Glomerular endothelial cell (primary cell): ENCODE measurements at places on chromosomes 16 and 17.

GRCh38 chr17:10729334-10730193, at the start of gene TMEM220:
Gene TMEM220, minus strand, starts transcription at chr17:10730023. Its CDS starts 172 bp downstream, at chr17:10729851.
- no peak for DNase-seq

DNA sequence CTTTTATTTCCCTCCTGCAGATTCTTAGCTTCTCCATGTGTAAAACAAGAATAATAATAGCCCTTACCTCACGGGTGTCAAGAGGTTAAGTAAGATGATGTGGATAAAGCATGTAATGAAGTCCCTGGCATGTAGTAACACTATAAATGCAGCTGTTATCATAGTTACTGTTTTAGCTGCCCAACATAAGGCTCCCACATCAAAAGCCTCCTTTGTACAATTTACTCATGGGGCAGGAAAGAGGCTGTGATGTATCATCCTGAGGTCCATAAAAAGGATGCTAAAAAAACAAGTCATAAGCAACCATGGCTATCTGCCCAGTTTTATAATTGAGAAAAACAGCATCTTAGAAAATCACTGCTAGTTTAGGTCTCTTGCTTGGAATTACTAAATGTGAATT, 339.7 kb downstream of the CA10 start:
- no peak for DNase-seq

DNA sequence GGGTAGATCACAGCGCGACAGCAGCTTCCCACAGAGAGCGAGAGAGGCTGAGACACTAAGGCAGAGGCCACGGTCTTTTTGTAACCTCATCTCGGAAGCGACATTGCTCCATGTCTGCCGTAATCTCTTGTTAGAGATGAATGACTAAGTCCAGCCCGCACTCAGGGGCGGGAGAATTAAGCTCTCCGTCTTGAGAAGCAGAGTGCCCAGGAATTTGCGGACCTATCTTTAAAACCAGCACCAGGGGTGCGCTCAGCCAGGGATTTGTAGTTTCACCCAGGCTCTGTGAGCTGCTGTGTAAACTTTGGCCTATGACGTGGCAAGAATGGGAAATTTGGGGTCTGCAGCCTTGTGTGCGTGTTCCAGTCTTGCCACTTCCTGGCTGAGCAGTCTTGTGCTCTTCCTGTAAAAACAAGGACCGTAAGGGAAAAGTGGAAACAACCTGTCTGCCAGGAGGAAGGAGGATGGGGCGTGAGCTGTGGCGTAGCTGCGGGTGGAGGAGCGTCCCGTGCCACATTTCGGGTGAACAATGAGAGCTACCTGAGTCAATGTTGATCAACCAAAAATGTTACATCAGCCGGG, 16.0 kb upstream of the JPH3 start:
- DNase-seq: no peak

- no peak for DNase-seq
Observed at GRCh38 chr16:88785106-88785924, at the start of gene PIEZO1. Gene PIEZO1, minus strand, starts transcription at chr16:88785220. Its CDS starts 256 bp downstream, at chr16:88784964.

- no peak for DNase-seq
Observed at GRCh38 chr17:43443381-43443780, 40.4 kb upstream of the DHX8 start.

DNA sequence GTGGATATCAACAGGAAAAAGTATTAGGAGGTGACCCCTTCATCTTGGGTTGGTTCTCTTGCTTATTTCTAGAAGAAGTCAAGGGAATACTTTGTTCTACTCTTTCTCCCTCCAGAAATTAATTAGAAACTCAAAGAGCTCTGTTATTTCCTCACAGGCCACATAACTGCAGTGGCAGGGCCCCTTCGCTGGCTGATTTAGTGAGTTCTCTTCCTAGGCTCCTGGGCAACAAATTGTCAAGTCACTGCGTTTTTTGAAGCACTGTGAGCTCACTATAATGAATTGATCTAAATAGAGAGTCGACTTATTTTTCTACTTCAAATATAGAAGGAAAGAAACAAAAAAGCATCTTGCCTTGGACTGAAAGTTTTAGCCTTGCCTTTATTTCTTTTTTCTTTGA, 4.8 kb downstream of the SHISA6 start:
- DNase-seq: no peak

- DNase-seq: no peak
Observed at GRCh38 chr17:38585056-38585917, 20.5 kb downstream of the SRCIN1 start.

DNA sequence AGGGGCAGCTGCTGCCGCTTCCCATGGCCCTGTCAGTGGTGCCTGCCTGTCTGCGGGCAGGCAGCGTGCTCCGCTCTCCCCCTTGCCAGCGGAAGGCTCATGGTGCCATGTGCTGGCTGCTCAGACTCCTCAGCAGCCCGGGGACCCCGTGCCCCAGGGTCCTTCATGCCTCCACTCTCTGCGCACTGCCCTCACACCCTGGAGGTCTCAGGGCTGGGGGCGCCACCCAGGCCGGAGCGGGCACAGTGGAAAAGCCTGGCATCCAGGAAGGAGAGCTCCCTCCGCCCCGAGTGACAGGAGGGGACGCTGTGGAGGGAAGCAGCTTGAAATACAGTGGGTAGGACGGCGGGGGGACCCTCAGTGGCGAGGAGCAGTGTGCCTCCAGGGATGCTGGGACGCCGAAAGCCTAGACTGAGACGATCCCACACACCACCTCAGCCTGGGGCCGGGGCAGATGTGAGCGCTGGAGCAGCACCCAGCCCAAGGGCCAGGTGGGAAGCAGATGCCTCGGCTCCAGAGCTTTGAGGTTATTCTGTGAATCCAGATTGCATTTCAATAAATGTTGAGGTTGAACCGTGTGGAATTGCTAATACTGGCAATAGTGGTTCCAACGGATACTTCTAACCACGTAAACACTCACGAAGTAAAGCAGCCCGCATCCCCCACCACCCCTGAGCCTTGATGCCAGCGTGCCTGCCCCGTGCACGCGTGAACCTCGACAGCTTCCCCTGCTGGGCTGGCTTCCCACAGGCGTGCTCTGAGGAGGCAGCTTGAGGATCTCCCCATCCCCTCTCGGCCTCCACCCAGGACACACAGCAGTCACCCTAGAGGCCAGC, 6.5 kb downstream of the TMEM204 start:
- DNase-seq: no peak

- no peak for DNase-seq
Observed at GRCh38 chr16:10181196-10182162, 749 bp downstream of the GRIN2A start.

DNA sequence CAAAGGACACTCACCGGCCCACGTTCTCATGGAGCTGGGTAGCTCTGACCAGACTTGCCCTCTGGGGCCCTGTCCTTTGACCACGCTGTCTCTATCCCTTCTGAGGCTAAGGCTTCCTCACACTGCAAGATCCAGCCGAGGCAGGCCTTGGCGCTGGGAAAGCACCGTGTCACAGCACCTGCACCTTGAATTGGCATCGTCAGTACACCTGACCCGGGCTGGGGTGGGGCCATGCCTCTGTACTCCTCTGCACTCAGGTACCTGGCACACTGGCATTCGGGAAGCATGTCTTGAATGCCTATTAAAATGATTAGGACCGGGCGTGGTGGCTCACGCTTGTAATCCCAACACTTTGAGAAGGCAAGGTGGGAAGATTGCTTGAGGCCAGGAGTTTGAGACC, 6.0 kb downstream of the TBC1D24 start:
- no peak for DNase-seq

GRCh38 chr16:63005356-63005755, 969.1 kb upstream of the CDH8 start:
- no peak for DNase-seq
